ENCODE measurements at places on chromosomes 13 and 19.

- no peak for DNase-seq
These were observed 10.2 kb downstream of the COLGALT1 start for GRCh38 chr19:17565611-17566010.

GRCh38 chr13:47837104-47837880 lies 163.8 kb downstream of the SUCLA2 start:
- no peak for DNase-seq

DNA sequence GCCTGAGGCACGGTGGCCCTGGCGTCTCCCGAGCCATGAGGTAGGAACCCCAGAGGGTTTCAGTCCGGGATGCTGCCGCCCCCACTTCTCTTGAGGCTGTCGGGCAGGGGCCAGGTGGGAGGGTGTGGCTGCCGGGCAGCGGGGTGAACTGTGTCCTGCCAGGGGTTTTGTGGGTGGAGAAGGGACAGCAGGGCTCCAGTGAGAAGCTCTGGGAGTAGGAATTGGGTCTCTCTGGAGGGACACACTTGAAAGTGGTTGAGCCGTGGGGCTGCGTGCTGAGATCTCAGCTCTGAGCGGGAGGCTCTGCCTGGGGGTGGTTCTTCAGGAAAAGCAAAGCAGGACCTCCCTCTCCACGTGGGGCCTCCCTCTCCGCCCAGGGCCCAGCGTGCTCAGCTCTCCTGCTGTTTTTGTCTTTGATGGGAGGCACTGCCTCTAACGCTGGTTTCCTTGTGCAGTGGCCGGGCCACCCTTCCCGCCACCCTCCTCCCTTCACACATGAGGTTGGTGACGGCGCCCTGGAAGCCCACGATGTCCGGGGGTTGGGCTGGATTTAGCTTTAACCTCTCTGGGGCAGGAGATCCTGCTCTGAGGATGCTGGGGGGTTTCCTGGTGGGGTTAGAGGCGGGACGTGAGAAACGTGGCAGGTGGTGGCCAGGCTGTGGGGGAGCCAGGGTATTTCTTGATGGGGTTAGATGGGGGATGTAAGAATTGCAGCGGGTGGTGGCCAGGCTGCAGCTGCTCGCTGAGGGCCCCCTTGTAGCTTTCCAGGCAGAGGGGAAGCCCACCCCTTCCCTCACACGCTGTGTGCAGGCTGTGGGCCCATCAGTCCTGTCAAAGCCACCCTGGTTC lies 15.3 kb upstream of the ZNF554 start:
- no peak for DNase-seq

DNA sequence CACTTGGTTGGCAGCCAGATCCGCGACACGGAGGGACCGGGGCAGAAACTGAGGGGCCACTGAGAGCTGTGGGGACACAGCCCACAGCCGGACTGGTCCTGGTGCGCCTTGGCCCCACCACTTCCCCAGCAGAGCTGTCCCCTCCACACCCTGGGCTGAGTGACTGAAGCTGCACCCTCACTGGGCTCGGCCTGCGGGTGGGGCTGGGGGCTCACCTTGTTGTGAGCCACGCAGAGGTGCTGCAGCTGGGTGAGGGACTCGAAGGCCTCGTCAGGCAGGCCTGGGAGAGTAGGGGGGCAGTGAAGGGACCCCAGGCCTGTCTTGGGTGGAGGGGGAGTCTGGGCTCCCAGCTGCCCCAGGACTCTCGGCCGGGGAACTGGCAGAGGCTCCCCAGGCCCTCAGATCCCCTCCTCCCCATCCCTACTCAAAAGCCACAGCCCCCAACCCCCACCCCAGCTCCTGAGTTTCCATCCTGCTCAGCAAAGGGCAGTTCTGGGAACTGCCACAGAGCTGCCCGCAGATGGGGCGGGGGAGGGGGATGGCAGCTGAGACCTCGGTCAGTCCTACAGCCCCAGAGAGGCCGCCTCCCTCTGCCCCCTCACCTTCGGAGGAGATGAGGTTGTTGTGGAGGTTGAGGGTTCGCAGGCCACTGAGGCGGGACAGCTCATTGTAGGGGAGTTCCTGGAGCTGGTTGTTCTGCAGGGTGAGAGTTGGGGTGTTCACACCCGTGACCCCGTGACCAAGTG lies 2.3 kb downstream of the PODNL1 start:
- DNase-seq = no peak

DNA sequence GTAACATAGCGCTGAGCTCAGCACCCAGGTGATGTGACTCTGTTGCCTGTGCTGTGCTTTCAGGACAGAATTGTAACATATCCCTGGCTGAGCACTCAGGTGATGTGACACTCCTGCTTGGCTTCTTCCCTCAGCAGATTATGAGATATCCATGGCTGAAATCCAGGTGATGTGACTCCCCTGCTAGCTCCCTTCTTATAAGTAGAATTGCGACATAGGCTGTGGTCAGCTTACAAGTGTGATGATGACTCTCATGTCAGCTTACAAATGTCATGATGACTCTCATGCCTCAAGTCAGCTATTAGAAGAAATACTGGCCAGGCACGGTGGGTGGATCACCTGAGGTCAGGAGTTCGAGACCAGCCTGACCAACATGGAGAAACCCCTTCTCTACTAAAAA lies 14.3 kb upstream of the ZNF429 start:
- DNase-seq = no peak

- no peak for DNase-seq
These were observed 115.6 kb downstream of the IRS2 start for GRCh38 chr13:109670776-109671175.

DNA sequence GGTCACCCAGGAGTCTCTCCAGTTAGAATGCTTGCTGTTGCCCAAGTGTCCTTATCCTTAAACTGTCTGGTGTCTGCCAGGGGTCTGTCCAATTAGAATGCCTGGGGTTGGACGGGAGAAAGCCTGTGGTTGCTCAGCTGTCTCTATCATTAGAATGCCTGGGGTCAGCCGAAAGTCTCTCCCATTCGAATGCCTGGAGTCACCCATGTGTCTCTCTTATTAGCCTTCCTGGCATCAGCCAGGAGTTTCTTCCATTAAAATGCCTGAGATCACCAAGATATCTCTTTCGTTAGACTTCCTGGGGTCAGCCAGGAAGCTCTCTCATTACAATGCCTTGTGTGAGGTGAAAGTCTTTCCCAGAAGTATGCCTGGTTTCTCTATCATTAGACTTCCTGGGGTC lies 1521.0 kb downstream of the UQCRFS1 start:
- DNase-seq = no peak

GRCh38 chr13:89920461-89920860 lies 1427.0 kb upstream of the MIR17HG start:
- no peak for DNase-seq

GRCh38 chr19:1747285-1748114 lies 5.8 kb upstream of the ONECUT3 start:
- DNase-seq = no peak

- DNase-seq = peak; percentile 95
These were observed 5.1 kb downstream of the BBC3 start for GRCh38 chr19:47225746-47226425.

DNA sequence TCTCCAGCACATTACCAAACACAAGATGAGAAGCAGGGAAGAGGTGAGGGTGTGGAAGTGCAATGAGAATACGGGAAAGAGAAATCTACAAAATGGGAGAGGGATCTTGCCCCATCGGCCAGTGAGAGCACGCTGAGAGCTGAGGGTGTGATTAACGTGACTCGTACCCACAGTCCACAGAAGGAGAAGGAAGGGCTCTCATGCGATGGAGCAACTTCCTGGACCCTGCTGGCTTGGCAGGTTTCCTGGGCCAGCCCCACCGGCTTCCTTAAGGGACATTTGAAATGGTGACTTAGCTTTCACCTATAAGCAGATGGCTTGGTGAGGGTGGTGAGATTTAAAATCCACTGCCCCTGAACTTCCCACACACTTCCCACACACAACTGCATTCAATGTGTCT lies 740.1 kb downstream of the UQCRFS1 start:
- DNase-seq = peak; percentile 68

- peak; percentile 33 for DNase-seq
These were observed 89.5 kb downstream of the DGKH start for GRCh38 chr13:42137856-42138537.

- DNase-seq = peak; percentile 84
These were observed 7.2 kb upstream of the CEACAM8 start for GRCh38 chr19:42601811-42602443.

- DNase-seq = no peak
These were observed 884.3 kb upstream of the PCDH20 start for GRCh38 chr13:62299988-62300387.

DNA sequence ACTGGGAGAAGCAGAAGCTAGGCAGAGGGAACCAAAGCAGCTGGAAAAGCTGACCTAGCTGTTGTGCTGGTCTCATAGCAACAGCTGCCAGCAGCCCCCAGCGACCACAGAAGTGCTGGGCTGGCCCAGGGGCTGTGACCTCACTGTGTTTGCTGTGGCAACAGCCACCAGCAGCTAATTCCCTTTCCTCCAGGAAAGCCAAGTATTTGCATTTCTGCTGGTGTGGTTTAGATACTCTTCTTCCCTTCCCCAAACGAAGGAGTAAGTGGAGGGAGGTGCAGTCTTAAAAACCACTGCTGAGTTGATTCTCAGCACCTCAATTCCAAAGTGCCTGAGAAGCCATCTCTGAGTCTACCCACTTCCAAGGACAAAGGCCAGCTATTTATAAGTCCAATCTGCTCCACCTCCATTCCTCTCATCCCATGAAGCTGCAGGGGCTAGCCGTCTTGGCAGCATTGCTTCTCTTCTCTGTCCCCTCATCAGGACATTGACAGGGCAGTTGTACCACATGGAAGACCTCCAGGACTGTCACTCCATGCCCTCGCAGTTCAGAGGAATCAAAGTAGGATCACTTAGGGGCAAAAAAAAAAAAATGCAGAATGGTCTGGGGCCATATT lies 11.5 kb upstream of the CCDC97 start:
- DNase-seq = peak; percentile 92

DNA sequence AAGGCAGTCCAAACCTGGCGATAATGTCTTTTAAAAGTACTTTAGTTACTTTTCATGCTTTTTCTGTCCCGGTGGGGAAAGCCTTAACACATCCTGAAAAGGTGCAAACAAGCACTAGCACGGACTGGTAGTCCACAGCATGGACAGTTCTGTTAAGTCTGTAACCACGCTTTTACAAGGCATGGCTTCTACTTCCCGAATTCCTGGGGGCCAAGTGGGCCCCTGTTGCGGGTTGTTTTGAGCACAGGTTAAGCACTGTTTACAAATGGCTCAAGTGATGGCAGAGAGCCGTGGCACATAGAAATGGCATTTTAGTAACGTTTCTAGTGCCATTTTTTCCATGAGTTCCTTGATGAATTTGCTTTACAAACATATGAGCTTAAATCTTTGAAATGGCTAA lies 37.6 kb downstream of the ZNF493 start:
- DNase-seq = no peak

DNA sequence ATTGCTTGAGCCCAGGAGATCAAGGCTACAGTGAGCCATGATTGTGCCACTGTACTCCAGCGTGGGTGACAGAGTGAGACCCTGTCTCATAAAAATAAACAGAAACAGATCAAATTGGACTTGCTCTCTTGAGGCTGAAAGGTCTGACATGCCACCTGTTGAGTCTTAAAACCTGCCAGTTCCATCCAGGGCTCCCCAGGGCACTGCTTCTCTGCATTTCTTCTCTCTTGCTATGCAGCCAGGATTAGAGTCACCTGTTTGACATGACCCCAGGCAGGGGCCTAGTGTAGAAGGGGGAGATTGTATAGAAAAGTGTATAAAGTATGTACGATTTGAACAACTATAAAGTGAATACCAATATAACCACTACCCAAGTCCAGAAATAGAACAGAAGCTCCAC lies 45.4 kb downstream of the ARHGAP35 start:
- DNase-seq = no peak

DNA sequence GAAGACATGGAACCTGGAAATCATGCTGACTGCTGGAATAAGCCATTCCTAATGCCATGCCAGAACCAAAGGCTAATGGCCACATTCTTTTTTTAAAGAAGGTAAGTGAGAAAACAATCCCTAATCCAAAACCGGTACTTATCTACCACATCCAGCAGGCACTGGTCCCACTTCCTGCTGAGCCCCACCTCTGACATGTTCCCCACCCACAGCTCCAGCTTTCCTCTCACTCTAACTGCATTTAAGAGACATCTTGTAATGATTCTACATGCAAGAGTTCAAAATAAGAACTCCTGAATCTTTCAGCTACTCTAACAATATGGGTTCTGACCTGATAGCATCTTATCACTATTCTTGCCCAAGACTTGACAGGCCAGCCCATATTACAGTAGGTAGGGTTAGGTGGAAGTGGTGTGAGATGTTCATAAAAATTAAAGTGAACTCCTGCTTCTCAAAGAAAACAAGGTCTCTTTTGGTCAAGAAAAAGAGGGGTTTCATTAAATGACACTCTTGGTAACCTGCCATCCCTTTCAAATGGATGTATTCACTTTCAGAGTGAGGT lies 41.9 kb downstream of the N4BP2L2 start:
- DNase-seq = no peak

DNA sequence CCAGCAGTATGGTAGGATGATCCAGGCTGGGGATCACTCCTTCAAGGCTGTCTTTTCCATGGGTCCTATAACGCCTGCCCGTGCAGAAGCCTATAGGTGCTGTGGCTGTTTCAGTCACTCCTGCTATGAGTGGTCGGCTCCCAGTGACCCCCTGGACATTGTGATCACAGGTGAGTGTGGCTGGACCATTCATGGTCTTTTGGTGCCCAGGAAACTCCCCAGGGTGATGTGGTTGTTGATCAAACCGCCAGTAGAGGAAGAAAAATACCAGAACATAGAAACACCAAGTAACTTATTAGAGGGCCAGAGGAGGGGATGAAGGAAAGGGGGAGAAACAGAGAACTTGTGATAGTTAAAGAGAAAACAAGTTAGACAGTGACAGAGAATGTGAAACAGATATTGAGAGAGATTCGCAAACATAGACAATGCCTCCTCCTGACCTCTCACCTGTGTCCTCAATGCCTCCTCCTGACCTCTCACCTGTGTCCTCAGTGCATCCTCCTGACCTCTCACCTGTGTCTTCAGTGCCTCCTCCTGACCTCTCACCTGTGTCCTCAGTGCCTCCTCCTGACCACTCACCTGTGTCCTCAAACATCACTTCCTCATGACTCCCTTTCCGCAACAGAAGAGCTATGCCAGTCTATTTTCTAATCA lies 19.4 kb downstream of the LAIR2 start:
- DNase-seq = no peak

- no peak for DNase-seq
These were observed 36.7 kb upstream of the CD177 start for GRCh38 chr19:43316591-43317319.

- no peak for DNase-seq
These were observed 24.2 kb downstream of the TEX29 start for GRCh38 chr13:111344471-111345191.
